Naive thymus-derived CD8-positive, alpha-beta T cell (primary cell): ENCODE measurements at places on chromosomes 6 and 20. TPM values are rescaled to one million over a fixed set of nuclear protein-coding genes. Genes with fewer than 3 reads are reported as not detected.

The ANGPT4 gene
- total RNA-seq = not detected

The HTR1B gene
- not detected for total RNA-seq

The CDK19 gene
- total RNA-seq = 20.0 TPM

The SAMD5 gene
- total RNA-seq = not detected

DNA sequence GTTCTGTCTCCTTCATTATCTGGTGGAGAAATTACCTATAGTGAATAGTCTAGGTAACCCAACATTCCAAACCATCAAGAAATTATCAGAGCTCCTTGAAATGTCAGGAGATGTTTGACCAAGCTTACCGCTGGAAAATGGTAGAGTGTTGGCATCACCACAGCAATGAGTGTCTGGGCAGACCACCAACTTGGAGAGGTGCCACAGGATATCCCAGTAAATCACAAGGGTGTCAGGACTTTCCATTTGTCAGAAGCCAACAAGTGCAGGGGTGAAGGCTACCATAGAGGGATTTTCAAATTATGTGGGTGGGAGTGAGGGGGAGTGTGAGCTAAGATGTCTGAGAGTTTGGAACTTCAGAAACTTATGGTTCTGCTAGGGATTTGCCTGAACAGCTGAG lies 73.2 kb downstream of the VGLL2 start:
- H3K27me3 ChIP-seq = peaks cover 13% of the 10 kb centered on the region
- H3K36me3 ChIP-seq = no peaks in the 10 kb centered on the region
